Lung (tissue), 17 donors: ENCODE measurements at places on chromosomes 1 and 21. TPM values are rescaled to one million over a fixed set of nuclear protein-coding genes. Genes with fewer than 3 reads are reported as not detected.
A peak's percentile ranks its signal among the peaks of the same experiment; 100 is the strongest.

- H3K27me3 ChIP-seq: no peaks in the 10 kb centered on the region
- peaks cover 20% of the 10 kb centered on the region for H3K4me1 ChIP-seq
- peak overlapping the region; percentile 37 for H3K27ac ChIP-seq
- no peak overlapping the region for H3K4me3 ChIP-seq
- no peaks in the 10 kb centered on the region for H3K36me3 ChIP-seq
- peak; percentile 67 for DNase-seq
Measured at GRCh38 chr21:46054451-46054881, 43.4 kb upstream of the COL6A2 start.

DNA sequence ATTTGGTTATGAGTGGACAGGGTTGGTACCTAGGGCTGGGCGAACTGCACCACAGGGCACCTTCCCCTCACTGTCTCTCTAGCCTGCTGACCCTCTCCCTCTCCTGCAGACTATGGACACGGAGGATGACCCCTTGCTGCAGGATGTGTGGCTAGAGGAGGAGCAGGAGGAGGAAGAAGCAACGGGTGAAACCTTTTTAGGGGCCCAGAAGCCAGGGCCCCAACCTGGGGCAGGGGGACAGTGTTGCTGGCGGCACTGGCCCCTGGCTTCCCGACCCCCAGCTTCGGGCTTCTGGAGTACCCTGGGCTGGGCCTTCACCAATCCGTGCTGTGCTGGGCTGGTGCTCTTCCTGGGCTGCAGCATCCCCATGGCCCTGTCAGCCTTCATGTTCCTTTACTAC, 21.9 kb downstream of the DISP3 start:
- H3K4me3 ChIP-seq: no peak overlapping the region
- DNase-seq: no peak
- H3K27me3 ChIP-seq: no peaks in the 10 kb centered on the region

DNA sequence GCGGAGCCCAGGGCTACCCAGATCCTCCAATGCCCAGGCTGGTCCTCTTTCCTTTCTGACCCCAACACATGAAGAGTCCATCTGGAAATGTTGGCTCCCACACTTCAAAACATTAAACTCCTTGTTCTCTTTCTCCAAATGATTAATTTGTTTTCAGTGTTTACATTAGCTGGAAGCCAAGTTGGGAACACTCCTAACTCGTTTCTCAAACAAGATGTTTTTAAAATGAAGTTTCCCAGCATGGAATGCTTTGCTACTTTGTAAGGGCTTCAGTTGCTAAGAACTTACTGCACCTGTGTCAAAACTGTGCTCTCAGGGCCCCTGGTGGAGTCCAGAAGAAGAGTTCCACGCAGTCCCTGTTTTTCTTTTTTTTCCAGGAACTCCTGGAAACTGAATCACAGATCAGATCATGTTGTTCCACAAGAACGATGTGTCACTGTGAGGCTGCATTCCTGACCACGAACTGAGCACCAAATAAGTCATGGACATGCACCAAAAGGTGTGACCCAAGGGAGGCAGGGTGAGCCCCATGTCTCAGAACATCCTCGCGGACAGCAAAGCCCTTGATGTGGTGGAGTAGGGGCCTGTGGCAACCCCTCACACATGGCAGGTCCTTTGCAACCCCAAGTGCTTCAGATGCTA, 257.3 kb downstream of the KCNJ6 start:
- no peaks in the 10 kb centered on the region for H3K36me3 ChIP-seq
- no peak overlapping the region for H3K4me3 ChIP-seq
- H3K27me3 ChIP-seq: no peaks in the 10 kb centered on the region
- no peaks in the 10 kb centered on the region for H3K4me1 ChIP-seq
- peak overlapping the region; percentile 77 for H3K27ac ChIP-seq
- DNase-seq: peak; percentile 85

DNA sequence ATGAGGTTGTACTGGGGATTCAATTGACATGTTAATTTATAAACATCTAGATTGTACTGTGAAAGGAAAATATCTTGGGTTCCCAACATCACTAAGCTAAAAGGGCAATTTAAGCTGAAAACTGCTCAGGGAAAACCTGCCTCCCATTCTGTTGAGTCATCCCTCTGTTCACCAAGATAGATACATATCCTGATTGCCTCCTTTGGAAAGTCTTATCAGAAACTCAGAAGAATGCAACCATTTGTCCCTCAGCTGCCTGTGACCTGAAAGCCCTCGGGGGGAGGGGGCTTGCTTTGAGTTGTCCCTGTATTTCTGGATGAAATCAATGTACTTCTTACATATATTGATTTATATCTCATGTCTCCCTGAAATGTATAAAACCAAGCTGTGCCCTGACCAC, 187.0 kb upstream of the ETV3 start:
- no peaks in the 10 kb centered on the region for H3K27me3 ChIP-seq
- DNase-seq: no peak
- no peak overlapping the region for H3K27ac ChIP-seq
- no peaks in the 10 kb centered on the region for H3K4me1 ChIP-seq
- no peak overlapping the region for H3K4me3 ChIP-seq

GRCh38 chr1:8004113-8004802, 21.9 kb downstream of the ERRFI1 start:
- H3K27ac ChIP-seq: peak overlapping the region; percentile 87
- H3K27me3 ChIP-seq: no peaks in the 10 kb centered on the region
- DNase-seq: no peak
- H3K36me3 ChIP-seq: no peaks in the 10 kb centered on the region
- H3K4me3 ChIP-seq: no peak overlapping the region

DNA sequence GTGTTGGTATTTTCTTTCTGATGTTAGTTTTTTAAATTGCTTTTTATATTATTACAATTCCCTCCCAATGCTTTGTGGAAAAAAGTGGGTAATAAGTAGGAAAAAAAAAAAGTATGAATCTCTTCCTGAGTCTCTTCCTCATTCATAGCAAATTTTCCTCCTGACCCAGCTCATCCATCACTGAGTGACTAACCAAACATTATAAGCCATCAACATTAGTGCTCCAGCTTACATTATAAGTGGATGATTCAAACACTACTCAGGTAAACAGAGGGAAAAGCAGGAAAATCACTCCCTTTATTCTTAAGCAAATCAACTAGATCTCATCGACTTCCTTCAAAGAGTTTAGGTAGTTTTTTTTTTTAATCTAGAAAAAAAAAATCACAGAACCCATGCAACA, 15.4 kb upstream of the SAMD13 start:
- no peaks in the 10 kb centered on the region for H3K36me3 ChIP-seq
- H3K4me1 ChIP-seq: no peaks in the 10 kb centered on the region
- DNase-seq: no peak
- H3K4me3 ChIP-seq: no peak overlapping the region
- no peaks in the 10 kb centered on the region for H3K27me3 ChIP-seq

GRCh38 chr1:41626146-41626545, 141.7 kb upstream of the EDN2 start:
- DNase-seq: no peak
- no peaks in the 10 kb centered on the region for H3K36me3 ChIP-seq
- H3K4me1 ChIP-seq: no peaks in the 10 kb centered on the region
- H3K27ac ChIP-seq: no peak overlapping the region
- no peak overlapping the region for H3K4me3 ChIP-seq

DNA sequence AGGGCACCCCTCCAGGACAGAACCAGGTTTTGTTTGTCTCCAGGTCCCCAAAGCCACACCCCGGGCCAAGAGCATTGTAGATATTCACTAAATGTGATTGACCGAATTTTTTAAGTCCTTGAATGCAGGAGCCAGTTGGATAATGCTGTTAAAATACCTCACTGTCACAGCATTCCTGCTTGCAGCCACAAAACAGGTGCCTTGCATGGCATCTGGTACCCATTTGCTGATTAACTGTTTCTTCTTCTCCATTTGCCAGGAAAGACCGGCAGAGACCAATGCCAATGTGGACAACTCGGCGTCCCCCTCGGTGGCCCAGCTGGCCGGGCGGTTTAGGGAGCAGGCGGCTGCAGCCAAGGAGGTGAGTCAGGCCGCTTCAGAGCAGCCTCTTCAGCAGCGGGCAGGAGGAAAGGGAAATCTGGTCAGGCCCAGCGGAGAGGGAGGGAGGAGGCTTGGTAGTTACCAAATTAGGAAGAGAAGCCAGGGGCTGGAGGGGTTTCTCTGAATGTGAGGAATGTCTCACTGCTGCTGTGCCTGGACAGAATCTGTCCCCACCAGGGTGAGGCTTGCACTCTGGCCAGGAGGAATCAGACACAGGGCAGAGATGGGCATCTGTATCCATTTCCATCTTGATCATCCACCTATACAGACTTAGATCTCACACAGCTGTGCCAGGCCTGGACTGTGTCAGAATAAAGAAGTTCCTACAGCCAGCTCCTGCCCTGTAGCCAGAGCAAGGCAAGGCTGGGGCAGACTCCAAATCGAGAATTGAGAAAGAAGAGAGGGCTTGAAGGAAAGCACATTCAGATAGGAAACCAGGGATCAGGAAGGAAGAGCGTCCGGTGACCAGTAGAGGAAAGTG, 37.9 kb upstream of the MPZL1 start:
- H3K4me3 ChIP-seq: no peak overlapping the region
- no peaks in the 10 kb centered on the region for H3K27me3 ChIP-seq
- no peaks in the 10 kb centered on the region for H3K36me3 ChIP-seq
- H3K27ac ChIP-seq: peak overlapping the region; percentile 46
- DNase-seq: no peak

DNA sequence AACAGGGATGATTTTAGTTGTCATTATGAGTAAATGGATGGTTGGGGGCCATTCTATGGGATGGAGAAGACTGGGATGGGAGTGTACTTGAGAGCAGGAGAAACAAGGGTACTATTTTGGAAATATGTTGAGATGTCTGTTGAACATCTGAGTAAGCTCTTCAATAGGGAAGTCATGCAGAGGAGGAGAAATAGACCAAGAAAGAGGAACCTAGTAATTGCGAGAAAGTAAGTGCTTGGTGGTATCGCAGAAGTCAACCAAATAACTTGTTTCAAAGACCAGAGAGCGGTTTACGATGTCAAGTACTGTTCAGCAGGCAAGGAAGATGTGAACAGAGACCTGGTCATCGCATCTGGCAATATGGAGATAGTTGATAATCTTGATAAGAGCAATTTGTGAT, 22.4 kb upstream of the CHRM3 start:
- no peaks in the 10 kb centered on the region for H3K27me3 ChIP-seq
- no peaks in the 10 kb centered on the region for H3K4me1 ChIP-seq
- no peaks in the 10 kb centered on the region for H3K36me3 ChIP-seq
- no peak overlapping the region for H3K4me3 ChIP-seq

- no peak for DNase-seq
- no peak overlapping the region for H3K27ac ChIP-seq
- peaks cover 7% of the 10 kb centered on the region for H3K4me1 ChIP-seq
- H3K27me3 ChIP-seq: no peaks in the 10 kb centered on the region
- H3K4me3 ChIP-seq: no peak overlapping the region
- no peaks in the 10 kb centered on the region for H3K36me3 ChIP-seq
Measured at GRCh38 chr1:30758785-30759380, 1.3 kb upstream of the LAPTM5 start.

GRCh38 chr21:36654796-36655325, 44.1 kb upstream of the SIM2 start:
- H3K27me3 ChIP-seq: no peaks in the 10 kb centered on the region
- H3K27ac ChIP-seq: no peak overlapping the region
- no peaks in the 10 kb centered on the region for H3K4me1 ChIP-seq
- no peak overlapping the region for H3K4me3 ChIP-seq
- no peak for DNase-seq

DNA sequence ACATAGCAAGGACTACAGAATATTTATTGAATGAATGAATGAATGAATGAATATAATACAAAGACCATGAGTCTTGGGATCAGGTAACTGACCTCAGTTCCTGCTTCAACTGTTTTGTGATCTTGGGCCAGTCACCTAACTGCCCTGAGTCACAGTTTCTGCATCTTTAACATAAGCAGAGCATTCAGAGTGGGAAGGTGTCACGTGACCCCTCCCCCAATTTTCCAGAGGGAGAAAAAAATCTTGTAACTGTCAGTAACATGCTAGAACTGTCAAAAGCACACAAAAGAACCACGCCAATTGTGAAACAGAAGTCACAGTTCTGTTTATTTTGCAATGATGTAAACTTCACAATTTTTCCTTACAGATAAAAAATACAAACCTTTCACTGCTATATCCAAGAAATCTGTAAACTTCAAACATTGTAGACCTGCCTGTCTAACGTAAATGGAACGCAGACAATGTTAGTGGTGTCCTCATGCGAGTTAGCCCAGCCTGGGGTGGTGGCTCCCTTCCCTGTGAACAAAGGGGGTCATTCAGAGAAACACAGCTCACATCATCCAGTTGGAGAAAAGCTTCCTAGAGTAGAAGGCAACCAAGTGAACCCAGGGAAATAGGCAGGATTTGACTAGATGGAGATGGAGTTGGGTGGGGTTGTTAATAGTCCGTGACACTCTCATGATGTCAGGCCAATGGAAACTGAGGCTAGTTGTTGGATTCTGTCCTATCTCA, 211.8 kb upstream of the ZC3H12A start:
- no peaks in the 10 kb centered on the region for H3K36me3 ChIP-seq
- DNase-seq: no peak
- H3K4me1 ChIP-seq: no peaks in the 10 kb centered on the region
- no peak overlapping the region for H3K27ac ChIP-seq

DNA sequence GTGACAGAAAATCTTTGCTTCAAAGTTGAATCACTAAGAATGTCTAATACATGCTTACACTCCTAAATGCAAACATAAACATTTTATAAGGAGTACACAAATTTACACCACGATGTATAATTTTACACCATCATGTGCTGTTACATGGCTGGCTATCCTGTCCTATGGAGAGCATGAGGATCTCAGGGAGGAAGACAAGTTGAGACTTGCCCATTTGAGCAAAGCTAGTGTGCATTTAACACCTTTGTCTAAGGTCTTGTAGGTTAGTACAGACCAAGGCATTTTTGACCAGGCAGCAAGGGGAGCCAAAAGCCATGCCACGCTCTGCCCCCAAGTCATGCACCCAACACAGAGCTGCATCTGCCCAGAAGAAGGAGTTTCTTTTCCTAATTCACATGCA, 14.5 kb upstream of the COG2 start:
- no peaks in the 10 kb centered on the region for H3K36me3 ChIP-seq
- DNase-seq: no peak
- no peaks in the 10 kb centered on the region for H3K27me3 ChIP-seq
- no peaks in the 10 kb centered on the region for H3K4me1 ChIP-seq

DNA sequence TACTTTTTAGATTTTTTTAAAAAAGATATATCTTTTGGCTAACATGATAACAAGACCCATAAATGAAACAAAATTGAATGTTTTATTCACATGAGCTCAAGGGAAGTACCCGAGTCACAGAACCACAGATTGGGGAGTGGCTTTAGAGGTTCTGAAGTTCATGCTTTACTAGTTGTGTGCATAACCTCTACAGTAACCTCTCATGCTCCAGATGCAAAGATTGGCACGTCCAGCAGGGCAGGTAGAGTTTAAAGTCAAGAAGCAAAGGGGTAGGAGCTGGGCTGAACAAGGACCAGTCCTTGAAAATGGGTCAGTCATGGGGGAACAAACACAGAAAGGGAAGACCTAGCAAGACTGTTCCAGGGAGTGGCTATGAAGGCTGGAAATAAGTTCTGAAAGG, 109.6 kb downstream of the RNF220 start:
- H3K27ac ChIP-seq: no peak overlapping the region
- peaks cover 2% of the 10 kb centered on the region for H3K27me3 ChIP-seq
- H3K4me3 ChIP-seq: no peak overlapping the region
- H3K4me1 ChIP-seq: no peaks in the 10 kb centered on the region

Gene MORC3
- 23.0 TPM for total RNA-seq

Gene NECAP2
- 79.0 TPM for total RNA-seq

Gene PIGV
- total RNA-seq: 14.3 TPM

Gene MPZ
- total RNA-seq: 5.1 TPM

Gene OR2L3
- total RNA-seq: not detected

Gene KMO
- total RNA-seq: 6.1 TPM

Gene GUCA2B
- not detected for total RNA-seq

Gene TSNAX
- total RNA-seq: 41.1 TPM

Gene LCE1F
- not detected for total RNA-seq

Gene AMY1C
- total RNA-seq: 29.3 TPM

Gene SAMD11
- 26.3 TPM for total RNA-seq

Gene OR6N1
- 0.80 TPM for total RNA-seq
